ENCODE measurements at places on chromosomes 2 and 18. TPM values are rescaled to one million over a fixed set of nuclear protein-coding genes. Genes with fewer than 3 reads are reported as not detected.

SIX2 gene
- not detected for total RNA-seq

MOCOS gene
- 2.2 TPM for total RNA-seq

NPAS2 gene
- 2.7 TPM for total RNA-seq

NTSR2 gene
- not detected for total RNA-seq

GAL3ST2 gene
- total RNA-seq = 0.09 TPM

ADRA2B gene
- total RNA-seq = not detected

TXNDC9 gene
- 35.3 TPM for total RNA-seq

COL5A2 gene
- total RNA-seq = 203 TPM

TIMM21 gene
- total RNA-seq = 23.2 TPM

PLEK gene
- total RNA-seq = not detected

RAB6D gene
- under 0.01 TPM for total RNA-seq

CFAP53 gene
- 0.77 TPM for total RNA-seq

OXER1 gene
- total RNA-seq = under 0.01 TPM

NLRC4 gene
- total RNA-seq = not detected

RAPGEF4 gene
- total RNA-seq = 1.9 TPM

CHRNG gene
- not detected for total RNA-seq

ASB18 gene
- total RNA-seq = not detected

FAHD2B gene
- 4.1 TPM for total RNA-seq

HOXD11 gene
- not detected for total RNA-seq
